ENCODE measurements at places on chromosomes 6 and 20. TPM values are rescaled to one million over a fixed set of nuclear protein-coding genes. Genes with fewer than 3 reads are reported as not detected.

DNA sequence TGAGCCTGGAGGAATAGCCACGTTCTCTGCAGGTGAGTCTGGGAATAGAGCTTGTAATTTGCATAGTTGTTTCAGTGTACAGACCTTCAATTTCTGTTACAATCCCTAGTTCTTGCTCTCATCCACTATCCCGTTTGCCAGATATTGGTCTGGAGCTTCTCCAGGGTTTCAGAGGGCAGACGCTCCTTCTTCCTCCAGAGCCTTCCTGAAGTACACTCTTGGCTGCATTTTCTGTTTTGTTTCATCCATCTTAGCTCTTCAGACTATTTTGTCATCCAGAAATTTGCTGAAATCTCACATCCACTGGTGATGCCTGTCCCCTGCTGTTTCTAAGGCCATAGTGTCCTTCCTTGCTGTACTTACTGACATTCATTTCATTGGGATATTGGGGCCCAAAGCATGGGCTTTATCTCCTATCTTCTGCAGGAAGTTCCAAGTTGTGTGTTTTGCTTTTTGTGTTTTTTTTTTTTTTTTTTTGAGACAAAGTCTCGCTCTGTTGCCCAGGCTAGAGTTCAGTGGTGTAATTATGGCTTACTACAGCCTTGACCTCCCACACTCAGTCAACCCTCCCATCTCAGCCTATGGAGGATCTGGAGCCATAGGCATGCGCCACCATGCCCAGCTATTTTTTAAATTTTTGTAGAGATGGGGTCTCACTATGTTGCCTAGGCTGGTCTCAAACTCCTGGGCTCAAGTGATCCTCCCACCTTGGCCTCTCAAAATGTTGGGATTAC is 18.7 kb downstream of the CDS2 start:
- DNase-seq, result no peak

- peak; percentile 30 for DNase-seq
Measured at GRCh38 chr6:53795702-53796450, 1.1 kb downstream of the LRRC1 start.

DNA sequence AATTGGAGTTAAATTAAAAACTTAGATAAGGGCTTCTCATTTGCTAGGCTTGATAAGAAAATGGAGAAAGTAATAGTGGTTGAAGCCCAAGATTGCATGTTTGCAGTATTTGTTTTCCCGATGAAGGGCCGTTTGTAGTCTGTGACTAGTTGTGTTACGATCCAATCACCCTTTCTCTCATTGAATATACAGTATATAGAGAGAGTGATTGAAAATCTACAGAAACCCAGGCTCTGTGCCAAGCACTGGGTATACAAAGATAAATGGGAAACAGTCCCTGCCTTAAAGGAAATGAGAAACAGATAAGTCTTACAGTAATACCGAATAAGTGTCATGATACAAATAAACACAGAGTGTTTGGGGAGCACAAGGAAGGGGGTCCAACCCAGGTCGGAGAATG is 55.2 kb upstream of the CDKAL1 start:
- DNase-seq, result no peak

DNA sequence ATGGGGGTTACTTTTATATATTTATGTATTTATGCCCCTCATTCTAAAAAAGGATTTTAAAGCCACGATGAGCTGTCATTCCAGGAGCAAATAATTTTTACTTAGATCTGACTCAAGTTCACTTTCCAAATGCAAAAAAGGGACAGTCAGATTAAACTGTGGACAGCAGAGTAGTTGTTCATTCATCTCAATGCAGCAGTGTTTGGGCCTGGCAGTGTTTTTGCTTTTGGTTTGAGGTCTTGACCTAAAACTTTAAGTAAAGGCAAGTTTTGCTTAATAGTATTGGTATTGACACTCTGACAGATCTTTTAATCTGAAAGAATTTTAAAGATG is 13.9 kb downstream of the JARID2 start:
- DNase-seq, result no peak

- DNase-seq, result no peak
Measured at GRCh38 chr6:1901556-1901955, 291.8 kb downstream of the FOXC1 start.

GRCh38 chr20:60001108-60001507 is 42.9 kb downstream of the CDH26 start:
- no peak for DNase-seq

GRCh38 chr20:46354207-46354555 is 45.9 kb upstream of the CDH22 start:
- no peak for DNase-seq

GRCh38 chr6:39362487-39362865 is 40.0 kb upstream of the KCNK16 start:
- DNase-seq, result no peak

DNA sequence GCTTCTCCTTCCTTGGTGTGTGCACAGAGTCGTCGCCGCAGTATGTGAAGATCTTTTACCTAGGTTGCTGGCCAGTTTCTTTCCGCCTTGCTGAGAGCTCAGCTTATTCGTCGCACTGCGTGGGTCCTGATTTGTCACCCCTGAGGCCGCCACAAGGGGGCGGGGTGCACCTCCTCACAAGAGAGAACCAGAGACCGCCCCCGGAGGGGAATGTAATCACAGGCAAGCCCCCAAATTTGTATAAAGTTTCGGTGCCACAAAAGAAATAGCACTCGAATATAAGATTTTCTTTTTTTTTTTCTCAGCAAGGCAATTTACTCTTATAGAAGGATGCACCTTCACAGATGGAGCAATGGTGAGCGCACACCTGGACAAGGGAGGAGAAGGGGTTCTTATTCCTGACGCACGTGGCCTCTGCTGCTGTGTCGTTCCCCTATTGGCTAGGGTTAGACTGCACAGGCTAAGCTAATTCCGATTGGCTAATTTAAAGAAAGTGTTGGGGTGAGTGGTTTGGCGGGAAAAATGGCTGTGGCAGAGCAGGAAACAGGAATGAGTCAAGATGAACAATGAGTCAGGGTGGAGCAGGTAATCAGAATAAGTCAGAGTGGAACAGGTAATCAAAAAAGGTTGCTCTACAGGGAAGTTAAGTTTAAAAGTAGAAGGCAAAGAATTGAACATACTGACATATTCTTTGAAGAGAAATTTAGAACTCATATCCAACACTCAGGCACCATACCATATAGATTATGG is 19.5 kb downstream of the NCOA3 start:
- peak; percentile 43 for DNase-seq

DNA sequence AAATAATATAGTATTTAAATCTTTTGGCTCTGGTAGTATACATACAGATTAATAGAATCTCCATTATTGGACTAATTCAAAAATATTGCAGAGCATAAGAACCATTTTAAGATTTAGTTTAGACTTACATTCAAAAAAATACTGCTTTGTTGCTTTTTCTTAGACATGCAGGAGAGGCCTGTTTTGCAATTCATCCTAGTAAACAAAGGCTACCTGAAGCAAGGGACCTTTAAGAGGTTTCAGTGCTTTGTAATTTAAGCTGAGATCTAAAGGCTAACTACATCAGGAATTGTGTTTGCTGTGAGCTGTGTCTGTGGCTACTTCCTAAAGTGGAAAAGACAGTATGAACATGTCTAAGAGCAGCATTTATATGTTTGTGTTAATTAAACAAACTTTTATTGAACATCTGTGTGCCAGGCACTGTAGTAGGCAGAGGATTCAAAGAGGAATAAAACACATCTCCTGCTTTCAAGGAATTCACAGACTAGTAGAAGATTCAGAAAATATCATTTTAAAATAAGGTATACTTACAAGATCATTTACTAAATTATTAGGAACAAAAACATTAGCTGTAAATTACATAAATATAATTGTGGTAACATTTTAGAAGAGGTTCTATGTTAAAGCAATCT is 29.1 kb upstream of the CALHM6 start:
- DNase-seq, result no peak

GRCh38 chr6:63517221-63517620 is 55.1 kb upstream of the LOC128125822 start:
- no peak for DNase-seq

- no peak for DNase-seq
Measured at GRCh38 chr20:50405235-50405914, 104.8 kb upstream of the PTPN1 start.

- DNase-seq, result no peak
Measured at GRCh38 chr20:11332381-11332780, 585.3 kb upstream of the BTBD3 start.

DNA sequence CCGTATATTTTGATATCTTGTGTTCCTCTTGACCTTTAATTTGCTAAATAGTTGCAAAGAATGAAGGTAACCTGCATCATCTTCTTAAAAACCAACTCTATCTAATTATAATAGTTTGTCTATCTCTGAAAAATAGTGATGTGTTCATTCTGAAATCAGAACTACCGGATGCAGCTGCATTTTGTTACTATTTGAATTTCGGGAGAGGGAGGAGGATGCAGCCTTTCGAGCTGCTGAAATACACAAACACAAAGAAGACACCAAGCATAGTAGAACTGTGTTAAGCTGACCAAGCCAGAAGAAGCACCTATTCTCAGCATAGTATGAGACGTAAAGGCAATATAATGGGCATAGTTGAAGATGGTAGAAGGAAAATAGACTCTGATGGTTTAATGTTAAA is 33.1 kb downstream of the PTPN1 start:
- no peak for DNase-seq

- no peak for DNase-seq
Measured at GRCh38 chr6:53702316-53702715, 36.8 kb upstream of the KLHL31 start.

- DNase-seq, result no peak
Measured at GRCh38 chr20:33575282-33575681, 85.4 kb downstream of the CBFA2T2 start.

GRCh38 chr6:127945434-127946097 is 44.7 kb upstream of the THEMIS start:
- no peak for DNase-seq

The ALDH8A1 gene
- total RNA-seq, result 1.7 TPM

The SNAP25 gene
- total RNA-seq, result 0.27 TPM

The SLC17A1 gene
- not detected for total RNA-seq

The SLC35F1 gene
- total RNA-seq, result 0.23 TPM

The DDRGK1 gene
- total RNA-seq, result 52.2 TPM

The C20orf202 gene
- total RNA-seq, result not detected

The BPI gene
- total RNA-seq, result not detected

The MED23 gene
- total RNA-seq, result 23.9 TPM

The TFEB gene
- 9.2 TPM for total RNA-seq

The CEP250 gene
- total RNA-seq, result 50.4 TPM

The SLC26A8 gene
- total RNA-seq, result not detected

All from activated CD4-positive, alpha-beta T cell treated with anti-CD3 and anti-CD28 coated beads for 36 hours (primary cell).